Activated CD4-positive, alpha-beta T cell treated with anti-CD3 and anti-CD28 coated beads for 24 hours (primary cell): ENCODE measurements at places on chromosomes 6 and 20.

- DNase-seq: no peak
These were observed 14.5 kb downstream of the COL11A2 start for GRCh38 chr6:33177552-33178446.

- DNase-seq: peak; percentile 4
These were observed at the start of gene HTR1E for GRCh38 chr6:86937219-86938079. HTR1E (plus strand) TSS chr6:86937528; CDS start chr6:87015335, 77,807 bp downstream.

GRCh38 chr6:169097381-169097959 is 156.2 kb downstream of the THBS2 start:
- DNase-seq: no peak

- DNase-seq: no peak
These were observed 16.0 kb downstream of the HTR1B start for GRCh38 chr6:77447254-77447653.

GRCh38 chr6:130847001-130847910 is 20.1 kb downstream of the SMLR1 start:
- no peak for DNase-seq

DNA sequence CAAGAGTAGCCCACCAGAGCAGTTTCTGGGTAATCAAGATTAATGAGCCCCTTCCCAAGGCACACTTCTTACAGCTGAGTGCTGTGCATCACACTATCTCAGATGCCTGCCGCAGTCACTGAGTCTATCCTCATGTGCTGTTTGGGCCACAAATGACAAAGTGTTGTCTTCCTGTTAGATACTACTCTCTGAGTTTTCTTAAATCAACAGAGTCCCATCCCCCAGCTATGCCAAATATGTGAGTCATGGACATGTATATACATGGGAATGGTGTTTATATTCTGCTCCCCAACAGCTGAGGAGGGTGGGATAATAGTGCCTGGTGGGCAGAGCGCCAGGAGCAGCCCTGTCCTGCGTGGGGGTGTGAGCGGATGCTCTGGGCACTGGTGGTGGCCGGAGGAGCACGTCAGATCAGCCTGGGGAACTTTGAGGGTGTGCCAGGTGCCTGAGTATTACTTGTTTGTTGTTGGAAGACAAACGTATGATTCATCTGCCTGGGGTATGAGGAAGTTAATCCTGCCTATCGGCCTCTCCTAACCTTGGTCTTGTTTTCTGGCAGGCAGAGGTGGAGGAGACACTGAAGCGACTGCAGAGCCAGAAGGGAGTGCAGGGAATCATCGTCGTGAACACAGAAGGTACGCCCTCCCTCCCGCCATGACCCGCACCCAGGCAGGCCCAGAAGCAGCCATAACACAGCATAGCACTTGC is 9.6 kb downstream of the DYNLRB1 start:
- no peak for DNase-seq

- DNase-seq: no peak
These were observed 125.1 kb downstream of the LRRC1 start for GRCh38 chr6:53919881-53920360.

DNA sequence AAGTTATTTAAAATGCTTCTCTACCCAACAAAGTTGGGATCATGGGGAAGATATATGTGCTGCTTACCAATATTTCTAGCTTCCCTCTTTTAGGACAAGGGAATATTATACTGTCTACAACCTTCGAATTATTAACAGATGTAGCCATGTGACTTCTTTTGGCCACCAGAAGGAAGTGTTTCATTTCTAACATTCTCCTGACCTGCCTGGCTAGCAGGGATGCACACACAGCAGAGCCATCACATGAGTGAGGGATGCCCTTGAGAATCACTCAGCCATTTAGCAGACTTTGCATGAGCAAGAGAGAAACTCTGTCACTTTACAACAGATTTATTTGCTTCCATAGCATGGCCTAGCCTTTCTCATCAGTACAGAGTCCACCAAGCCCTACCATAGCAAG is 230.7 kb upstream of the MARCKS start:
- DNase-seq: no peak

DNA sequence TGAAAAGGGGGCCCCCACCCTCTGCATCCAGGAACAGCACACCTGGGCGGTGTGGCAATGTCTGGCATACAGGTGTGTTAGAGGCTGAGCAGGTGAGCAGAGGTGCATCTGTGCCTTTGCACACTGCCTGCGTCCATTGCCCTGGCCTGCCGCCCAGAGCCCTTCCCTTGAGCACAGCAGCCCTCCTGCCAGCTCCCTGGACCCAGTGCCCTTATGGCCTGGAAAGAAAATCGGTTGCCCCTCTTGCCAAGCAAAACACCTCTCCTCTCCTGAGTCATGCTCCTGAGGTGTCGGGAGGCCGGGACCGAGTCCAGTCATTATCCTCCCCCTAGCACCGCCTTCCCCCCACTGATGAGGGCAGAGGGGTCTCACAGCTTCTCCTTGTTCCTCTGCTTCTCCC is 259.9 kb downstream of the SMOC2 start:
- no peak for DNase-seq

- no peak for DNase-seq
These were observed 1.4 kb upstream of the DDX43 start for GRCh38 chr6:73393278-73393677.

- DNase-seq: peak; percentile 75
These were observed 95.5 kb upstream of the SCGN start for GRCh38 chr6:25556516-25556915.

- DNase-seq: no peak
These were observed 168.4 kb upstream of the TNFAIP3 start for GRCh38 chr6:137698636-137699030.

GRCh38 chr20:44792796-44793195 is 17.6 kb downstream of the RIMS4 start:
- no peak for DNase-seq

DNA sequence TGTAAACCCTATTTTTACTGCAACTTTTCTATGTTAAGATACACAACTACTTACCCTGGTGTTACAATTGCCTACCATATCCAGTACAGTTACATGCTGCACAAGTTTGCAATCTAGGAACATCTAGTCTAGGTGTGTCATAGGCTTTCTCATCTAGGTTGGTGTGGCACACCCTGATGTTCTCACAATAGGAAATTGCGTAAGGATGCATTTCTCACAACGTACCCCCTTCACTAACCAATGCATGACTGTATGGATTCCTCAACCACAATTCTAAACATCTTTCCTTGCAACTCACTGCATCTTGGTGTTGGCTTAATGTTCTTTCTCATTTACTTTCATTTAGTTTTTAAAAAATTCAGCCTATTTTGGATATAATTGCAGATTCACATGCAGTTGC is 31.6 kb downstream of the GJA10 start:
- DNase-seq: no peak

GRCh38 chr6:9208966-9209365 is 773.6 kb upstream of the SLC35B3 start:
- no peak for DNase-seq

GRCh38 chr6:166121726-166122125 is 45.9 kb downstream of the TBXT start:
- DNase-seq: no peak

GRCh38 chr6:47008397-47008763 is 33.8 kb downstream of the ADGRF1 start:
- no peak for DNase-seq
